ENCODE measurements at places on chromosomes 7 and 10.

GRCh38 chr7:72337390-72338167, 74.6 kb downstream of the CALN1 start:
- no peak for DNase-seq

DNA sequence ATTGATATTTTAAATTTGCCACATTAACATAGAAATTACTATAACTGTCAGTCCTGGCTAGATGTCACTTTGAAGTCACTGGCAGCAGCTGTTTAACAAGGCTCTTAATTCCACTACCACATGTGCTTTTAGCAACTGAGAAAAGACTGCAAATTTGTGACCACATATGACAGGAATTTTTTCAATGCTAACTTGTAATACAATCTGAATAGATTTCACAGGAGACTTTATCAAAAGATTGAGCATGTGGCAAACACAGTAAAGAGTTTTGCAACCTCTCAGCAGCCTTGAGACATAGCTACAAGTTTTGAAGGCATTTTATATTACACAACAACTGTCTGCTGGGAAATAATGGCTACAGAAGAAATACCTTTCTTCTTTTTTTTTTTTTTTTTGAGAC, 73.0 kb downstream of the MICU1 start:
- DNase-seq, result no peak

DNA sequence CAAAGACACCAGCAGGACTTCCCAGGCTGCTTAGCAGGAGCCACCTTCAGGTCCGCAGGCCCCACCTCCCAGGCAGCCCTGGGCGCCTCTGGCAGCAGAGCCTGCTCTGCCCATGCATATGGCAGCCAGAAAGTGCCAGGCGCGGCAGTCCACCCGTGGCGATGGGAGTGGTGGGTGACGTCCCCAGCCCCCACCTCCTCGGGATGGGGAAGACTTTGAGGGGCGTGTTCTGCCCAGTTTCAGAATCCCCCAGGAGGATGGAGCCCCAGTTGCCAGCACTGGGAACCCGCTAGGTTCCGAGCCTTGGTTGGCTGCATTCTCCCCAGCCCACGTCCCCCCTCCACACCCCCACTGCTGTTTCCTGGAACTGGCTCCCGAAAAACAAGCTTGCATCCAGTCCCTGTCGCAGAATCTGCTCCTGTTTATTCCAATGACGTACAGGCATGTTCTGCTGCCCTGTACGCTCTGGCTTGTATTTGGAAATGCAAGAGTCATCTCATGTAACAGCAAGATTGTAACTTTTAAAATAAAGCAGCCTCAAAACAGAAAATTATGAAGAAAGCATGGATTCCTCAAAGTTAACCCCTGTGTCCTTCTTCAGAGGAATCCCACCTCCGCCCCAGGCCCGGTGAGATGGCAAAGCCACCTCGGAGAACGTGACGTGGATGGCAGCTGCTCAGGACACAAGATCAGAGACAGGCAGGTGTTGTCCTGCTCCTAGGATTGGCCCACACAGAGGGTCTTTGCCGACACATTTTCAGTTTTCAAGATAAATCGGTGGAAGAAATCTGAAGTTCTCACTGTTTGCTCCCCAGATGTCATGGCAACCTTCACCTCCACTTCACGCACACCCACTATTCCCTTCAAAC, 87.8 kb upstream of the PPP2R2D start:
- DNase-seq, result no peak

DNA sequence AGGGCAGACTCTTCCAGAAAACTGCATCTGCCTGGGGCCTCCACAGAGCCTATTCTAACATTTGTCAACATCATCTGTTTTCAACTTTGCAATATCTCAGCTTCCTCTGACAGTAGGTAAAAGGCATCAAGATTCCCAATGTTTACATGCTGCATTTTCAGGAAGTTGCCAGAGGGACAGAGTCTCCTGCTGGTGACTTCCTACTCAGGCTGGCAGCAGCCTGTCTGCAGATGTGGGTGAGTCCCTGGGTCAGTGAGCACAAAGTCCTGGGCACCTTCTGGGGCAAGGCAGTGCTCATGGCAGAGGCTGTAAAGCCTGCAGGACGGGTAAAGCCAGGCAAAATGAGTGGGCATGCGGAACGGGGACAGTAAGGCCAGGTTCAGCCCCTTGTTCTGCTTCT, 69.4 kb downstream of the EBF3 start:
- DNase-seq, result no peak

DNA sequence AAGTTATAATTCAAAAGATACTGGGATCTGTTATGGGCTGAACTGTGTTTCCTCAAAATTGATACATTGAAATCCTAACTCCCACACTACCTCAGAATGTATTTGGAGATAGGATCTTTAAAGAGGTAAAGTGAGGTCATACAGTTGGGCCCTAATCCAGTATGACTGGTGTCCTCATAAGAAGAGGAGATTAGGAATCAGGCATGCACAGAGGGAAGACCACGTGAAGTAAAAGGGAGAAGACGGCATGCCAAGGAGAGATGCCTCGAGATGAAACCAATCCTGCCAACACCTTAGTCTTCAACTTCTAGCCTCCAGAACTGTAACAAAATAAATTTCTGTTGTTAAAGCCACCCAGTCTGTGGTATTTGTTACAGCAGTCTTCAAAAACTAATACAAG, 5.9 kb upstream of the CFAP69 start:
- no peak for DNase-seq

GRCh38 chr7:31893365-31893764, 176.8 kb downstream of the PDE1C start:
- no peak for DNase-seq

GRCh38 chr7:28266402-28266801, 85.8 kb upstream of the JAZF1 start:
- no peak for DNase-seq

DNA sequence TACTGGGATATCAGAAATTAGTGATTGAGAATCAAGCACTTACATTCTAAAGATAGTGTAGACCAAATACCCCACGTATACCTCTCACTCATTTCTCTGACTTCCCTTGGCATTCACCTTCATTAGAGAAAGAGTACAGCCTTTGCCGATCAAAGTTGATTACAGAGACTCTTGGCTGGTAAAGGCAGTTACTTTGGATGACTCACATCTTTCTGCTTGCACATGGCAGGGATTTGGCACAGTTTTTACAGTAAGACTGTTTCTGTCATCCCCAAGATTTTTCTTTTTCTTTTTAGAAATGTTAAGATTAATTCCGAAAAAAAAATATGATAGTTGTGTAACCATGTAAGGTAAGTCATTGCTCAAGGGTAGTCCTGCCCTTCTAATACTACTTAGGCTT, 143.0 kb downstream of the TSPAN12 start:
- DNase-seq, result no peak

DNA sequence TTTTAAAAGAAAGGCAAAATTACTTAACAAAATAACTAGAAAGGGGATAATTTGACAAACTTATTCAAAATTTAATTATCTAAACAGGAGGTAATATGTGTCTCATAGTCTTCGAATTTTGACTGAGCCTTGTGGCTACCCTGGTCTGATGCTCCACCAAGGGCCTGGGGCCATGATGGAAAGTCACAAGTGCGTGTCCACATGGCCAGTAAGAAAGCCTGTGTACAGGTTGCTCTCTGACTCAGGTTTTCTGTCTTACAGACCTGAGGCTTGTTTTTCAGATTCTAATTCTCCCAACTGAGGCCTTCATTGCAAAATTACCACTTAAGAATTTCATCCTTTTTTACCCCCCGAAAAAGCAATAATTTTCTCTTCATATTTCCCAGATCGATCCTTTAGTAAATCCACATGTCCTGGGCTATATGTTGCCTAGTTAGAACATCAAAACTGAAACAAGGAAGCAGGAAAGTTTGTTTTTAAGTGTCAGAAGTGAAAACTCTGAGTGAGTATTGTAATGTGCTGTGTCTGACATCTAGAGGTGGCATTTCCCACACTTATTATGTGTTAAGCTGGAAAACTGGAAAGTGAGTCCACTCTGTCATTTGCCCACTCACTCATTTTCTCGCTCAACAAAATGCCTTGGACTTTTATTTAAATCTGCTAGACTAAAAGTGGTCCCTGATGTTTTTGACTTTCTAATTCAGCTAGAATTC, 10.0 kb downstream of the CYP3A43 start:
- no peak for DNase-seq

DNA sequence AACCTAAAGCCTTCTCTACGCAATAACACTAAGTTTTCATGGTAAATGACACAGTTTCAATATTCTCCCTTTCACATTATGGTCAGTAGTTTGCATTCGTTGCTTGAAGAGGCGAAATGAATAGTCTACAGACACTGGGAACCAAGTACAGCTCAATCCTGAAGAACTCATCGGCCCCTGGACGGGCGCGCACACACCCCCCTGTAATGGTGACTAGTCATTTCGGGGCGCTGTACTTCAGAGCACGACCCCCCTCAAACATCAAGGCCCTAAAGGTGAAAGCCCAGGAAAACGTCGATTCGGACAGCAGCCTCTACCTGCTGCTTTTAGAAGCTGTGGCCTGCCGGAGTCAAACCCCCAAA, 1.0 kb downstream of the NT5C2 start:
- DNase-seq, result no peak

GRCh38 chr7:75885036-75885435, 6.2 kb downstream of the RHBDD2 start:
- DNase-seq, result no peak

GRCh38 chr10:69434169-69434568, 17.1 kb upstream of the TSPAN15 start:
- no peak for DNase-seq

DNA sequence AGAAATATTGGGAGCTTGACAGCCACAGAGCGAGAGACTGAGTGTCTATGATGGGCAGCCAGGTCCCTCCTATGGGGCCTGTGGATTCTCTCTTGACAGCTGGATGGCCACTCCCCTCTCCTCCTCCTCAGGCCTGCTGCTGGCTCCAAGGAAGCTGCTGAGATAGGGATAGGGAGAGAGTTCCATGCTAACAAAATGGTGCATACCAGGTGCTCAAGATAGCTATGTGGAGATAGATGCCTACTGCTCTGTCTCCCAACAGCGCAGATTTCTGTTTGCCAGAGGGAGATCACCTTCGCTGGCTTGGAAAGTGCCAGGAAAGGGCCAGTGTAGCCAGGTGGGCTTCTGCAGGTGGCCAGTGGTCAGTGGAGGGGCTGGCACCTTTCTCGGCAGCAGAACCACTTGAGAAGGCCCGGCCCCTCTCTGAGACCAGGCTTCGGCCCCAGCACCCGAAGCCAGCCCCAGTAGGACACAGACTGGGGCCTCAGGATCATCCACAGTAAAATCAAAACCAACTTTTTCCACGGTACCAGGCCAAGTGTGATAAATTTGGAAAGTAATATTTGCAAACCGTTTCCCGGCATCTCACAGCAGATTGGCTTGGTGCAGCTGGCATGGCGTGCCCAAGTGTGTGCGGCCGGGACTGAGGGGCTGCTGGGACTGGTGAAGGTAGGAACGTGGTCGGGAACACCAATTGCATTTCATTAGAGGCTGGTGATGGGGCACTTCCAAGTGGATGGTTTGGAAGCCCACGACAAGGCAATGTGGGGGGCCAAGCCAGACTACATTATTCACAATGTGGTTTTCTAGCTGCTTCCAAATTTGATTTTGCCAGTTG, 139.6 kb downstream of the PTPN20 start:
- DNase-seq, result no peak

- DNase-seq, result no peak
Measured at GRCh38 chr7:126501617-126502016, 751.1 kb downstream of the GRM8 start.

GRCh38 chr10:59018977-59019376, 157.5 kb upstream of the PHYHIPL start:
- no peak for DNase-seq

DNA sequence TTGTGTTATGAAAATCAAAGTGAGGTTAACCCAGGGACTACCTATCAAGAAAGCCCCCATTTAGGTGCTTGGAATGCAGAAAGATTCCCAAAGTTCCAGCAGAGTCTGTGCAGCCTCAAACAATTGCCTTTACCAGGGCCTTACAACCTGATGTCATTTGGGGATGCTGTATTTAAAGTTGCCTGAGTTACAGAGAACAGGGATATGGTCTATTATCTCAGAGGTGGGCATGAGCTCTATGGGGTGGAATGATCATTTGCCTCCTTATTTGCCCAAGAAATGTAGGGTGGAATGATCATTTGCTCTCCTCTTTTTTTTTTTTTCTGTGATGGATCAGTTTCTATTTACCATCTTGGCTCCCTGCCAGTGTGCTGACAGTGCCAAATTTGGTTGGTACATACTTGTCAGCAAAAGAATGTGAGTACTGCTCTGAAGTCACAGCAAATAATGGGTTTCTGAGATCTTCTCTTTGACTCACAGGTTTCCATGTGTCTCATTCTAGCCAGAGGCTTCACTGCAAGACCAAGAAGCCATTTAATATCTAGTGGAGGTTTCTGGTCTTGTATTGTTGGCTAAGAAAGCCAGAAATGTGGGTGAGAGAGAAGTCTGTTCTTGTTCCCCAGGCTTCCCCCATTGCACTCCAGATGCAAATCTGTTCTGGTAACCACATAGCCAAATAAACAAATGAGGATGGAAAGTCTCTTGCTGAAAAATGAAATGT, 45.5 kb upstream of the ZNRF2 start:
- DNase-seq, result peak; percentile 53

DNA sequence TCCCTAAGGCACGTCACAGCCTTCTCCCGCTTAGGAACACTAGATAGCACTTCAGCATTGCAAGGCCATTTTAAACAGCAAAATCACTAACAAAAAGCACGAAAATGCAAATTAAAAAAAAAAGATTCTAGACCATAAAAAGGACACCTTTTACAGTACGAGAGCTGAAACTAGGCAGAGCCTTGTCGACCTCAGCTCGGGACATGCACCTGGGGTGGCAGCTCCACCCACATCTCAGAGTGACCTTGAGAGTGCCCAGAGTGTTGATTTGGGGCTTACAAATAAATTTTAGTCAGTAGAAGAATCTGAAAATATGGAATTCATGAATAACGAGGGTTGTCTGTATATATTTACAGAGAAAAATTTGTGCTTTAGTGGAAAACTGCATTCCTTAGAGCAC, 1.1 kb downstream of the MRPS24 start:
- no peak for DNase-seq

DNA sequence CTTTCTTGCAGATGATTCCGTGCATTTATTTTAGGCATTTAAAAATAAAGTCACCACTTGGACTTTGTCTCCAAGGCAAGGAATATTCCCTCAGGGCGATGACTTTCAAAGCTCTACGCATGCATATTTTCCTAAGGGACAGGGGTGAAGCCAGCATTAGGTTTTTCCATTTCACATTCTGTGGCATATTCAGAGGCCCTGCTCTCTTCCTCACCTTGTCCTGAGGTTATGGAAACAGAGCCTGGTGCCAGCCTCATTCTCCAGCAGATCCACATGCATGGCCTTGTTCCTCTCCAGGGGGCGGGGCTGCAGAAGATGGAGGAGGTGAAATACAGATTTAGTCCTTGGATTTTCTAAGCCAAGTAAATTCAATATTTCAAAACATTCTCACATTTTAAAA, 11.6 kb upstream of the LYZL1 start:
- no peak for DNase-seq

- peak; percentile 16 for DNase-seq
Measured at GRCh38 chr10:99711129-99711719, 20.7 kb downstream of the COX15 start.

GRCh38 chr10:50600286-50600685, 23.5 kb downstream of the SGMS1 start:
- no peak for DNase-seq

- no peak for DNase-seq
Measured at GRCh38 chr10:104303594-104304355, 34.5 kb downstream of the ITPRIP start.
